ENCODE measurements at places on chromosomes 7 and 10.
A peak's percentile ranks its signal among the peaks of the same experiment; 100 is the strongest.

- DNase-seq = peak; percentile 44
These were observed 90.8 kb upstream of the KLF6 start for GRCh38 chr10:3875842-3876235.

- no peak for DNase-seq
These were observed 1104.2 kb upstream of the LRRN3 start for GRCh38 chr7:109986701-109987100.

DNA sequence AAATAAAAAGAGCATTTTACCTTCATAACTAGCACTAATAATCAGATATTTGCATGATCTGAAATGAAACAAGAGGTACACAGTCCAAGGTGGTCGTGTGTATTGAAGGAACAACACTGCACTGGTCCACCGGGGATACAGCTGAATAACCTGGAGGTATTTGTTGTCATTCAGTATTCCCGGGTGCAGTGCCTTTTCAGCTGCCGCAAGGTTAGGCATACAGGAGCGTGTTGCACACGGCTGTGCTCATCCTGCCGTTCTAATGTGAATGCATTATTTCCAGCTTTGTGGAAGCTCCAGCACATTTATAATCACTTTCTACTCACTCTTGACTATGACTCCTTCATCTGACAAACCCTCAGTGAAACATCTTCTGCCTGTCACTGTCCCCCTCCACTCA lies 377.8 kb downstream of the GFRA1 start:
- DNase-seq = no peak

DNA sequence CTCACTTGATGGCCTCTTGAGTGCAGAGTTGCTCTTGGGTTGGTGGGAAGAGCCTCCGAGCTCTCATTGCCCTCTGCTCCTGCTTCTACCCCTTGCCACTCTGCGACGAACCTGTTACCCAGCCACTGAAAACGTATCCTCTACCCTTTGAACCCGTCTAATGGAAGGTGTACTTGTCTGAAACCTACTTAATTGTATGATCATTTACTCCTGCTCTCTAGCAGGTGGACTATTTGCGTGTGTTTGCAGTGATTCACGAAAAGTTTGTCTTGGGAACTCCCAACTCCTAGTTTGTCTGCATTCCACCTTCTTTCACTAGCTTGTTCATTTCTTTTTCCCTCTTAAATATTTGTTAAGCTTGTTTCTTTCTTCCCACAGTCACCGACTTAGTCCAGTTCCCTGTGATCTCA lies 503 bp downstream of the CROT start:
- DNase-seq = no peak

GRCh38 chr7:52719677-52720076 lies 315.8 kb upstream of the POM121L12 start:
- DNase-seq = no peak

Data from CD4-positive, alpha-beta T cell treated with Interleukin-2 at 100 ng/mL for 4 hours (primary cell).